Stimulated activated CD4-positive, alpha-beta T cell treated with anti-CD3 and anti-CD28 coated beads, Interleukin-4, amount 100 ng/mL, for 4 hours (primary cell): ENCODE measurements at places on chromosomes 16 and 17.
A peak's percentile ranks its signal among the peaks of the same experiment; 100 is the strongest.

DNA sequence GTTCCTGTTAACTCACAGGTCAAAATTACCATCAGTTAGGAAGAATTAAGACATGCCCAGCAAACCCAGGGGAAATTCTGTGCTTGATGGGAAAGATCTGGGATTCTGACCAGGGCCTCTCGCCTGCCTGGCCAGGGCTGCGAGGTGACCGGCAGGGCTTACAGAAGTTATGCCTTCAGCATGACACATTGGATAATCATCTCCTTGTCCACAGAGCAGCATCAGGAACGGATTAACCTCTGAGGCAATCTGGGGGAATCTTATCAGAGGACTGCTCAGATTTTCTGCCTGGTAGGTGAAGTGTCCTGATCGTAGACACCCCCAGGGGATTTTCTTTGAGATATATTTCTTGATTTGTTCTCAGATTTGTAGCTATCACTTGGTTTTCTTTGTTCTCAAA, 172.5 kb downstream of the HS3ST3A1 start:
- DNase-seq: no peak

DNA sequence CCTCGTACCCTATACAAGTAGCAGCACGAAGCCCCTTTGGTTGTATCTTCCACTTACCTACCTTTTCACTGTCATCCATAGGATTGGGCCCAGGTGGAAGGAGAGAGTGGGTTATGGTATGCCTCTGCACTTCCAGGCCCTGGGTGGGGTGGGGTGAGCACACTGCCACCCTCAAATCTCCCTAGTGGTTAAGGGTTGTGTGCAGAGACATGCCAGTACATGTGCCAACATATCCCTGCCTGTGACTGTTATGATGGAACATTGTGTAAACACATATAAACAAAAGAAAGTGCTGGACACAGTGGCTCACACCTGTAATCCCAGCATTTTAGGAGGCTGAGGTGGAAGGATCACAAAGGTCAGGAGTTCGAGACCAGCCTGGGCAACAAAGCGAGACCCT, 11.1 kb downstream of the HROB start:
- no peak for DNase-seq

DNA sequence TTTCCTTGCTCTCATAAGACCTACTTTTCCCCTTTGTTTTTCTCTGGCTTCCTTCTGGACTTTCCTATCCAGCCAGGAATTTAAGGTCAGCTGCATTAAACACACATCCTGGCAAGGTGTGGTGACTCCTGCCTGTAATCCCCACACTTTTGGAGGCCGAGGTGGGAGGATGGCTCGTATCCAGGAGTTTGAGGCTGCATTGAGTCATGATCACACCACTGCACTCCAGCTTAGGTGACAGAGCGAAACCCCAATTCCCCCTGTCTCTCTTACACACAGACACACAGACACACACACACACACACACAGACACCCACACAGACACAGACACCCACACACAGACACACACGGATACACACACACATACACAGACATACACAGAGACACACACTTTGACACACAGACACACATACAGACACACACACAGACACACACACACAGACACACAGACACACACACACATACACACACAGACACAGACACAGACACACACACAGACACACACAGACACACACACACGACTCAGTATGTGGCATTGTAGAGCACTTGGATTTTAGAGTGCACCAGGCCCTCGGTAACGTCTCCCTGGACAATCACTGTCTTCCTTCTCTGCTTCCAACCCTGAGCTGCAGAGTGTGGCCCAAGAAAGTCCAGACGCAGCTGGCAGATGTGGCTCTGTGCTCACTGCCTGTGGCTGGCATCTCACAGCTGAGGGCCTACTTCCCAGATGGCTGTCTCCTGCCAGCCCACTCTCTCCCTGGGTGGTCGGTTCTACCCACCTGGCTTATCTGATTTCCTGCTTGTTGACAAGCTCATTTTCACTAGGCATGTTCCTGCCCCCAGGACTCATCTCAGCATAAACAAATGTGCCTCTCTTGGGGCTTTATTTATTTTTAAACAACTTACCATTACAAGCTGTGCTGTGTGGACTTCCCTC, 39.0 kb downstream of the NLRP1 start:
- DNase-seq: no peak

GRCh38 chr16:10086620-10087019, 95.6 kb downstream of the GRIN2A start:
- DNase-seq: no peak

DNA sequence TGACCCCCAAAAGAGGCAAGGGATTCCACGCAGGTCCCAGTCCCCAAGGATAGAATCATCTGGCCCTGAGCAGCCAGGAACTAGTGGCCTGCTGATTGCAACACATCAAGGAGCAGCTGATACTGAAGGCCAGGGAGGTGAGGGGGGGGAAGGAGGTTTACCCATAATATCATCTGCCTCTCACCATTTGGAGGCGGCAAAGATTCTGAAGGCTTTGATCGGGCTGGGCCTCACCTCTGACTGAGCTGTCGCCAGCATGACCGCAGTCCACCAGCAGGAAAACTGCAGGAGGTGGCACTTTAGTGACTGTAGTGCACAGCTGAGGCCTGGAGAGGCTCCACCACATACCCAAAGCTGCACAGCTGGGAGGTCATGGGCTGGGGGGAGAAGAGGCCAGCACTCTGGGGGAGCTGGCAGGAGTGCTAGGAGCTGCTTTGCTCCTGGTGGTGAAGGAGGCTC, 20.5 kb upstream of the ITGA3 start:
- DNase-seq: no peak

GRCh38 chr17:7107795-7108559, 6.6 kb downstream of the ASGR2 start:
- DNase-seq: no peak

- DNase-seq: no peak
Measured at GRCh38 chr17:34581446-34582184, 2.2 kb downstream of the TMEM132E start.

GRCh38 chr16:2295056-2295798, 27.3 kb upstream of the RNPS1 start:
- DNase-seq: no peak

DNA sequence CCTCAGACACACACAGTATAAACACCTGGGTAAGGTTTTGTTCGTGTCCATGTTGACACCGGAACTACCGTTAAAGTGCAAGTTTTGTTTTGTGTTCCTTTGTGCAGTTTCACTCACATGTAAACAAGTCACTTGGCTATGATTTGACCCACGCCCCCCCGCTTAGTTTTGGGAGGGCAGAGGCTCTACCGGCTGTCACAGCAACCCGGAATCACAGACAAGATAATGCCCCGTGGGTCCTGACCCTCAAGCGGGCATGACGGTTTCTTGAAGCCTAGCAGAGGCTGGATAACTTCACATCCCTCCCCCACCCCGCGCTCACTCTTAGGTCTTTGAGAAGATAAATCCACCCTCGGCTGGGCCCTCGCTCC, 1.7 kb downstream of the RASD1 start:
- DNase-seq: no peak

GRCh38 chr16:1311212-1311737, 1.8 kb downstream of the UBE2I start:
- no peak for DNase-seq

GRCh38 chr16:55144651-55145050, 179.4 kb upstream of the IRX6 start:
- DNase-seq: no peak

DNA sequence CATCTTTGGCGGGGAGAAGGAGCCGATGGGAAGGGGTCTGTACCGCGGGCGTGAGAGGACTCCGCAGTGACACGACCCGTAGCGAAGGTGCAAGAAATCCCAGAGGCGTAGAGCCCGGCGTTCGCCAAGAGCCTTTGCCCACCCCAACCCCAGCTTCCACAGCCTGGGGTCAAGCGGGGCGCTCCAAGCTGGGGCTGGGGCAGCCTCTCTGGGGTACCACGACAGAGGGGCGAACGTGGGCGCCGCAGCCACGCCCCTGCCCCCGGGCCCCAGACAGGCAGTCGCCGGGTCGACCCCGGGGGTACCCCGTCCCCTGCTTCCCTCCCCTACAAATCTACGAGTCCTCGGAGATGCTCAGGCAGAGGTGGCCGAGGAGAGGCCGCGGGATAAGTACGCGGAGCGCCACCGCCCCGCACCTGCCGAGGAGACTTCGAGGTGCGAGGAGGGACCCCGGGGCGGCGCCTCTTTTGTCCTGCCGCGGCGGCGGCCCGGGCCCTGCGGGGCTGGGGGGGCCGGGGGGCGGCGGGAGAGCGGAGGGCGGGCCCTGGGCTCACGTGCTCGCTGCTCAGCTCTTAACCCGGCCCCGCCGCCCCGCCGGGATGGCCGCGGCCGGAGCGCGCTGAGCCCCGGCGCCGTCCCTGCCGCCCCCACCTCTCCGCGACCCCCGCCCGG, at the start of gene ADAM11:
TSS of gene ADAM11 (plus strand) at position 575 of the 672 bp plus-strand sequence. CDS start 212 bp downstream, outside the sequence.
- no peak for DNase-seq

DNA sequence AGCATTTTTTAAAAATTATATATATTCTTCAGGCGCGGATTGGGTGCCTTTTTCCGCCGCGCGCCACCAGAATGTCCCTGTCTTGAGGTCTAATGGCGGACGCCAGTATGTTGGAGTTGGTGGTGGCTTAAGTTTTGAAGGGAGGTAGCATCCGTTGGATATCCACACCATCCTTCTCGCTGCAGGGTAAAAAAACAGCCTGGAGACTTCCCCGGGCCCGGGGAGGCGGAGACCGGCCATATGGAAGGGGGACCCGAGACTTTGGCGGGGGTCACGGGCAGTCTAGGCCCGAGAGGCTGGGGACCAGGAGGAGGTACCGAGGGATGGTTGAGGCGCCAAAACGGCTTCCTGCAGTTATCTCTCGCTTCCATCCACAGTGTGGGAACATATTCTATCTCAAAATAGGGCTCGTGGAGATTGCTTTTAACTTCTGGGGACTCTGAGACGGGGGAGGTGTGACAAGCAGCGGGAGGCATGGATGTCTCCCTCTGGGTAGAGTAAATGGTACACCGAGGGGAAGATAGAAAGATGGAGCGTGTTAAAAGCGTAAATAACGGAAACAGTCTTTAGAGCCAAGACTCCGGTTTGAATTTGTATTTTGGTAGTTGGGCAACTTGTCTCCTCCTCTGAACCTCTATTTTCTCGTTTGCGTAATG, at the start of gene SF3B3:
TSS of gene SF3B3 (plus strand) at position 74 of the 656 bp plus-strand sequence. CDS start 2,841 bp downstream, outside the sequence.
- peak; percentile 67 for DNase-seq

- no peak for DNase-seq
Measured at GRCh38 chr16:13962232-13962631, 42.3 kb downstream of the ERCC4 start.

- DNase-seq: no peak
Measured at GRCh38 chr16:70692873-70693671, 7.2 kb upstream of the MTSS2 start.

DNA sequence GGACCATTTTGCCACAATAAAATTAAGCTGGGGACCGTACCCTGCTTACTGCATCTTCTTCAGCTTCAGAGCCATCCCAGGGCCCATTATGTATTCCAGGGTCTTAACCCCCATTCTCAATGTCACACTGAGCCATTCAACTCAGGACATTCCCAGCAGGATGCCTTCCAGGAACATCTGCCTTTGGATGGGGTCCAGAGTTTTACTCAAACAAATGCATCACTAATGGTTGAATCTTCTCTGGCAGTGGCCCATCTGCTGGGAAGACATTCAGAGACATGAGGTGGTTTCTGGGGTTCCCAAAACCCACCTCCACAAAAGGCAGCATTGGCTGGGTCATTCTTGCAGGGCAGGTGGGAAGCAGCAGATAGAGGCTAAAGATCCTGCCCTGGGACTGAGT, 3.4 kb upstream of the SEC14L5 start:
- DNase-seq: no peak

DNA sequence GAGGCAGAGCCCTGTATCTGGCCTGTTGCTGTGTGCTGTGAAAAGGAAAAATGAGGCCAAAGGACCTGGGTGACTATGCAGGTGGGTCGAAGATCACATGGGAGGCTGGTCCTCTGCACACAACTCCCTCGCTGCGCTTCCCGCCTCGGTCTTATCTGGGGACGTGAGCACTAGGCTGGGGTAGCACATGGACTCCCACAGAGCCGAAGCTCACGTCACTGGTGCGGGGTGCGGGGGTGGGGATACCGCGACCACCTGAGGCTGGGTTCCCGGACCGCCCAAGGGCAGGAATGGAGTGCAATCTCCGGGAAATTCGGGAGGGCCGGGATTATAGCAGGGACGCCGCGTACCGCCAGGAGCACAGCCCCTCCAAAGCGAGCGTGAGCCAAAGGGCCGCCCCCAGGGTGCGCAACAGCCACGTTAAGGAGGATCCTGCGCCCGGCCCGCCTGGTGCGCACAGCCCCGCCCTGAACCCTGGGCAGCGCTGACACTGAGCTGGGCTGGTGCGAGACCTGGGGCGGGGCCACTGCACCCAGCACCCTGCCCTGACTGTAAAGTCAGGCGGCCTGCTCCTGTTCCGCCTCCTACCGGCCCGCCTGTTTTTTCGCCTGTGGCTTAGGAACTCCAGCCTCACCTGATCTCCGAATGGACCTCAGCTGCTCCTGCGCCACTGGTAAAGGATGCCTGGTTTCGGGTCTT, 4.8 kb downstream of the MT1A start:
- DNase-seq: peak; percentile 68

DNA sequence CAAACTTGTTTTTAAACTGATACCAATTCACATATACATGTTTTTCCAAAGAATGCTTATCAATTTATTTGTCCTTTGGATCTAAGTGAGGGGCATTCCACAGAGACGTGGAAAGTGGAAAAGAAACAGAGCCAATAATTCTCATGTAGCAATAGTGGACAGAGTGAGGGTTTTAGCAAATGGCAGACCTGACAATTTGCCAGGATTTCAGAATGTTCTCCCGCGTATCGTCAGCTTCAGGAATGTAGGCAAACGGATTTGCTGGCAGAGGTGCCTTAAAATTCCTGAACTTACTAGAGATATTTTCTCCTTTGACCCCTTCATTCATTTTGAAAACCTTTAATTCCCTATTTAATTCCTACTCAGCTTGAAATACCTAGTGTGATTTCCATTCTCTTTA, 193.4 kb upstream of the CPHXL start:
- DNase-seq: no peak

DNA sequence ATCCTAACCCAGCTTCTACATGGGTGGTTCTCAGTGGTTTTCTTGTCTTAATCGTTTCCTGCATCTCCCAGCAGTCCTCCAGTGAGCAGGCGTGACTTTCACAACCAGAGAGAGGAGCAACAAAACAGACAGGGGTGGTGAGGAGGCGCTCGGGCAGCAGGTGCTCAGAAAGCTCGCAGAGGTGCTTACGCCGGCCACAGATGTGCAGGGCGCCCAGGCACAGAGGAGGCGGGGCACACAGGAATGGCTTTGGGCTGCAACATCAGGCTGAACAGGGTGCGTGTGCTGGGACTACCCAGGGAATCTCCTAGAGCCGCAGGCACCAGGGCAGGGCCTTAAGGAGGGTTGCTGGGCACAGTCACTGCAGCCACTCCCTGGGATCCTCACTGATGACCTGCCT, 32.6 kb downstream of the KLHDC4 start:
- no peak for DNase-seq
